ENCODE measurements at places on chromosomes 3 and 15.

- DNase-seq = no peak
Measured at GRCh38 chr3:127637546-127637945, 8.6 kb downstream of the PODXL2 start.

DNA sequence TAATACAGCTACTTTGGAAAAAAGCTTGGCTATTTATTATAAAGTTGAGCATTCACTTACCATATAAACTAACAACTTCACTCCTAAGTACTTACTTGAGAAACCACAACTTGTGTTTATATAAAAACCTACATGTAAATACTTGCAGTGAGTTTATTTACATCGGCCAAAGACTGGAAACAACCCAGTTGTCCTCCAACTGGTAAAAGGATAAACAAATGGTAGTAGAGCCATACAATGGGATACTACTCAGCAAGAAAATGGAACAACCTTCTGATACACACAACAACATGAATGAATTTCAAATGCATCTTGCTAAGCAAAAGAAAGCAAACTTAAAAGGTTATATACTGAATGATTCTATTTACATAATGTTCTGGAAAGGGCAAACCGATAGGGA, 63.7 kb downstream of the SLC7A14 start:
- no peak for DNase-seq

DNA sequence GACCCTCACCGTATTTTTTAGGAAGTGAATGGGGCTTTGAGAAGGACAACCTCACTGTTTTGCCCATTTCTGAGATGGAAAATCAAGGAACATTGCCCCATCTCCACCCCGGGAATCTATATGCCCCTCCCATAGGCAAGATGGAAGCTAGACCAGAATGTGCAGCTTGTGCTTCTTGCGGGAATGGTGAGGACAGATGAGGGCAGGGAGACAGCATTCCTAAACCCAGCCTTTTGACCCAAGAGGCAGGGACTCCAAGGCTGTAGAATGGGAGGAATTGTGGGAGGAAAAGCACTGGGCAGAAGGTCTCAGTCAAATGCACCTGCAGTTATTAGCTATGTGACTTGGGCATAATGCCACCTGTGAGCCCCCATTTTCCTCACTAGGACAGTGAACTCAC, 66.9 kb downstream of the SMAD3 start:
- DNase-seq = no peak

DNA sequence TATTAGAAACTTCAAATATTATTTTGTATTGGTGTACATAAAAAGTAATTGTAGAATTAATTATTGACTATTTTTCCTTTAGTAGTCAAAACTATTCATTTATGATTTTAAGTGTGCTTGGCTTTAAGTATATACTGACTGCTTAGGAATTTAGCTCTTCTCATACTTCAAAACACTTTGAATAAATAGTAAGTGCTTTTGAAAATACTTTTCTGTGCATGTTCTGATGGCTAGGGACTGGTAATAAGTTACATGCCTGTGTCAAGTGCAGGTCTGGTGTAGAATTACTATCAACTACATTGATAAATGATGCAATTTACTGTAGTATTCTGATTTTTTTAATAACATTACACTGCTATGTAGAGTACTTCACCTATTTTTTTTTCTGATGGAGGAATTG, 397.6 kb upstream of the SGO1 start:
- no peak for DNase-seq

DNA sequence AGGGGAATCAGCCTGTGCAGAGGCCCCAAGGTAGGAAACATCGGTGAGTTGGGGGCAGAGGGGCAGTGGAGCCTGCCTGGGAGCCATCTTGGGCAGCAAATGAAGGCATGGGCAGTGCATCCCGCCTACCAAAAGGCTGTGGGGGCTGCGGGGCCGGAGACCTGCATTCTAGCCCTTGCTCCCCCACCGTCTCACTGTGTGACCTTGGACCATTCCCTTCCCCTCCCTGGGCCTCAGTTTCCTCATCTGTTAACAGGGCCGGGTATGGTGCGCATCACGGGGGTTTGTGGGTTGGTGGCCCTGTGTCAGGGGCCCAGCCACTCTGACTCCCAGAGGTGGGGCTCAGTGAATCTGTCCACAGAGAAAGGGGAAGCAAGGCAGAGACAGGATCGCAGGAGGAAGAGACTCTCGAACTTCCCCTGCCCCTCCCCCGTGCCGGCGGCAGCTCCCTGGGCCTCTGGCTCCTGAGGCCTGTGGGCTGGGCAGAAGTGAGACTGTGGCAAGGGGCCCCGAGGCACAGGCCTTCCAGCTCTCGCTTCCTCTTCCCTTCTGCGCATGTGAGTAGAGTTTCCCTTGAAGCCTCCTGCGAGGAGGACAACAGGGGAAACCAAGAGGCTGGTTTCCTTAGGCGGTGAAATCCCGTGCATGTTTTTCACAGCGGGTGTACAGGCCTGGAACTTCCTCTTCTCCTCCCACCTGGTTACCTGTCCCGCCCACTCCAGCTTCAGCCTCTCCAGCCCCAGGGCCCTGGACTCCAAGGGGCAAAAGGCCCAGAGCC, 42.9 kb downstream of the IDH2 start:
- DNase-seq = peak; percentile 39

GRCh38 chr3:79973917-79974595, 206.3 kb upstream of the ROBO1 start:
- no peak for DNase-seq

GRCh38 chr3:34256021-34256420, 457.6 kb downstream of the PDCD6IP start:
- no peak for DNase-seq

DNA sequence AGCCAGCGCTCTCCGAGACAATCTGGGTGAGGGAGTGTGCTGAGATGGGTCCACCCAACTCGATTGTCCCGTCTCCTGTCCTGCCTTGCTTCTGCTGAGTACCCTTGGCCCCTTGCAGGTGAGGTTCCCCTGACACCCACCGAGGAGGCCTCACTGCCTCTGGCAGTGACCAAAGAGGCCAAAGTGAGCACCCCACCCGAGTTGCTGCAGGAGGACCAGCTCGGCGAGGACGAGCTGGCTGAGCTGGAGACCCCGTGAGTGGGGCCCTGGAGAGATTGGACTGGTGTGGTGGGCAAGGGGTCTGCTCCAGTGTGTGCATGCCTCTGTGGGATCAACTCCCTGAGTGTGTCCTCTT, 23.6 kb downstream of the NBEAL2 start:
- DNase-seq = no peak

GRCh38 chr3:134342259-134342658, 32.0 kb downstream of the AMOTL2 start:
- DNase-seq = no peak

DNA sequence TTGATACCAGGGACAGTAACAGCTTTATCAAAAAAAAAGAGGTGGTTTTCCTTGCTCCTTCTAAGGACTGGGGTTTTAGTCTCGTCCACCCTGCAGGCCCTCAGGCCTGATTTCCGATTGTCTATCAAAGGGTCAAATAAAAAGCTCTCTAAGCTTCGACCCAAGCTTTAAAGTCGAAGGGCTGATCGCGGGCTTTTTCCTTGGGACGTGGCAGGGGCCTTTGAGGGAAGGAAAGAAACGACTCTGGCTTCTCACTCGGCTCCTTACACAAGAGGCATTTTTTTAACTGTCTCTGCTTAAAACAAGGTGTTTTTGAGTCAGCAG, 354 bp upstream of the KLHL24 start:
- DNase-seq = no peak

DNA sequence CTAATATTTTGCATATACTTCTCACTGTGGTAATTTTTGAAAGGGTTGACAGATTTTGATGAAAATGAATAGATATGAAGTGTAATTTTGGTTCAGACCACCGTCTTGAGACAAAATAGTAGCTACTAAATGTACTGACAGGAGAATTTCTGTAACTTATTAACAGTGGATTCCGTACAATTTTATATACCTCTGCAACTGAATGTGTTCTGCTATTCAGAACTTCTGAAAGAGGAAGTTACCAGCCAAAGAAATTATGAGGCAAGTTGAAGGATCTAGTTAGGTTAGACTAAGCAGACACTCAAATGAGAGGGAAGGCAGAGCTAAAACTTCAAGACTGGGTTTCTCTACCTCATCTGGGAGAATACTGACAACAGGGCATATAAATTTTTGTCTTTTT, 29.4 kb downstream of the GAP43 start:
- DNase-seq = no peak

GRCh38 chr3:125332504-125332903, 42.6 kb downstream of the ZNF148 start:
- no peak for DNase-seq

DNA sequence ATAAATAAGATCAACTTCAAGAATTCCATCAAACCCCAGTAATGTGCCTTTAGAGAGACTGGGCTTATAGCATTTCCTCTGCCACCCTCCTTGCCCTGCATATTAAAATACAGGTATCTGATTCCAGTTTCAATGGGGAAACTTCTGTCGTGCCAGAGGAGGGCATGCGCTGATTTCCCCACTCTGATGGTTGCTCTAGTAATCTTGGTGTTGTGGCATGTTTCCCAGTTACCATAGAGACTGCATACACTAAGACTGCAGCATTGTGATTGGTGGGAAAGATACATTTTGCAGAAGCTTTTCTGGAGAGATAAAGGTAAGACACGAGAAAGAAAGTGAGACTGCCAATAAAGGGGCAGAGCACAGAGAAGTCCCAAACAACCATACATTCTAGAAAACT, 225.6 kb downstream of the TIGIT start:
- no peak for DNase-seq

- DNase-seq = no peak
Measured at GRCh38 chr15:57496946-57497869, 94.5 kb upstream of the MYZAP start.

DNA sequence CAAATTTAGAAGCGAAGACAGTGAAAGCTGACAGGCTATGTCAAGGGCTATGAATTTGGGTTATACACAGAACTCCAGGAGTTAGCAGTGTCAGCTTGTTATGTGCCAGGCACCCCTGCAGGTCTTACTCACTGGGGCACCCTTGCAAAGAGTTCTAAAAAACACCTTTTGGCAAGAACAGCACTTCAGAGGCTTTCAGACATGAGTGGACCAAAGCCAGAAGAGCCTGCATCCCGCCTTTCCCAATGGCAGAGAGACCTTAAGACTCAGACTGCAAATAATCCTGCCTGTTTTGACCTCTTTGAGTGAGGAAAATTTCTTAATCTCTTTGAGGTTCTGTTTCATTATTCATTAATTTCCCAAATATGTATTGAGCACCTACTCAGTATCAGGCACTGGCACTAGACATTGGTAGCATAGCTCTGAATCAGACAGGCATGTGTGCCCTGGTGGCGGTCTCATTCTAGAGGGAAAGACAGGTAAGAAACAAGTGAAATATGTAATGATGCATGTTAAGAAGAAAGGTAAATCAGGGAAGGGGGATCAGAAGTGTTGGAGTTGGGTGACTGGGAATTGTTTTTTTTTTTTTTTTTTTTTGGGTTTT, 280.0 kb downstream of the KBTBD8 start:
- no peak for DNase-seq

GRCh38 chr3:129673897-129674797, 67.7 kb upstream of the PLXND1 start:
- DNase-seq = no peak

DNA sequence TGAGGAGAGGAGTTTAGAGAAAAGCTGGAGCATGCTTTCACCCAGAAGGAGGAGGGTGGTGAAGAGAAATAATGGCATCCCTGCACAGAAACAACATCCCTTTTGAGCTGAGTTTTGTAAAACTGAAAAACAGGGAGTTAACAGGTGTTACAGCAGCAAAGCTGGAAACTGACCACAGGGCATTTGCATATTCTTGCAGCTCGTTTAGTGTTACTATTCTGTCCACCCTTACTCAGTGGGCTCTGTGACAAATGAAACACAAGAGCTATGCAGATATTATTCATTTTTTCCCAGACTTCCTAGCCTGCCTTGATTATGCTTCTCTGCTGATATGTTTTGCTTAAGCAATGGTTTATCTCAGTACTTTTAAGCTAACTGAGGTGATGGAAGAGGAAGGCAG, 272.0 kb downstream of the NEK10 start:
- no peak for DNase-seq

DNA sequence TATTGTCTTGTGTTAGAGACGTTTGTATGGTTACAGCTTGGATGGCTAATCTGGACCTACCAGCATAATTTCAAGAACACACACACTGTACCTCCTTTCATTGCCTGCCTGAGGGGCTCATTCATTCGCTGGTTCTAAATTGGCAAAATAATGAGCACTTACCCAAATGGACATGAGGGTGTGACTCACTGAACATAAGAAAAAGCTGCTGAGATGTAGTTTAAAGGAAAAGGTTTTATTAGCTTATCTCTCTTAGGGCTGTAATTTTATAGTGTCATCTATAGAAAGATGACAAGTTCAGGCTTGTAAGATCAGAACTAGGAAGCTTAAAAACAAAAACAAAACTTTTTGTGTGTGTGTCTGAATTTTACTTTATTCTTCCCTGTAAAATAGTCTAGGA, 120.7 kb upstream of the WNT7A start:
- no peak for DNase-seq

DNA sequence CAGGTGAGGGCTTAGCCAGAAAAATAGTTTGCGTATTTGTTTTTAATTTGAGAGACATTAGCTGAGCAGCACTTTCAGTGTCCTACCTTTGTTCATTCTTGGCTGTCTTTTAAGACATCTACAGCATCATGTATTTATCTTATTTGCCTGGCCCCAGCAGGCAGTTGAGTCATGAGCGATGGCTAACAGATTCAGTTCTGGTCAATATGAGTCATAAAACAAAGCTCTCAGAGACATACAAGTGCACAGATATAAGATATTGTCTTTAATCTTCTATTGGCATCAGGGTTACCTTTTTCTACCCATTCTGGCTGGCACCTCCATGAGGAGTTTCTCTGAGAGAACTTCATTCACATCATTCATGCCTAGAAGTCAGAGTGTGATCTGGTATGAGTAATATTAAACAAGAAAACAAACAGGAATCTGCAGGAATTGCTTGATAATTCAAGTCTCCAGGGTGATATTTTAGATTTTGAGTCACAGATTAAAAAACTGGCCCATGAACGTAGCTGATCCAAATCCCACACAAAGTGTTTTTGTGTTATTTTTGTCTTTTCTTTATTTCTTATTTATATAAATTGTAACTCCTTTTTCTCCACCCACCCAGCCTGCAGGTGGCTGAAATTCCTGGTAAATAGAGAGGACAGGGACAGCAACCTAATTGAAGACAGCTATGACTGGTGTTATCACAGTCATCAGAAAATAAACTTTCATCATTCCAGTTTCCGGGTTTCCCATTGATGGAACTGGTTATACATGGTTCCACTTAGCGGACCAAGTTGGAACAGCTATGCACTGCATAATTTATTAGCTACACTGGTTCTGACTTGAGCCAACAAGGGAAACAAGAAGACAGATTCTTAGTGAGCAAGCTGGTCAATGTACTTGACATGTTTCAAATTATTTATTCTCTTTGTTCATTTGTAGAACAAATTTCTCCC, 47.3 kb downstream of the PLSCR2 start:
- DNase-seq = no peak

DNA sequence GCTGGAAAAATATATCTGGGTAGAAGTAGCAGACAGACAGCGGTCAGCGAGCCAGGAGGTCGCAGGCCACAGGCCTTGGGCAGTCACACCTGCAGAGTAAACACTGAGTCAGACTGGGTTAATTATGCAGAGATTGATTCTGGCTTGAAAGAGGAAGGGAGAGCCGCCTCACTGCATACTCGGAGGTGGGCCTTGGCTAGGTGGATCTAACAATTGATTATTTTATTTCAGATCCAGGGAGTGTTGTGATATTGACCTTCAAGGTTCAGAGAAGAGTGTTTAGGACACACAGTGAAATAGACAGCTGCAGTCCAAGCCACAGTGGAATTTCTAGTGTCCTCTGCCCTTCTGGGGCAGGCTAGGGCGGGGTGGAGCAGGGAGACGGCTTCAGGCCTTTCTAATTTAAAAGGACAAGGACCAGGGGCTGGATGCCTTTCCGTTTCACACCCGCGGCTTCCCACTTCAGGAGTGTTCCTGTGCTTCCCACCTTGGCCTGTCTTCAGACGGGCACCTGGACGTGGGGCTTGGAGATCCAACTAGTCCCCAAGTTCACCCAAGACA, 237.3 kb downstream of the XXYLT1 start:
- no peak for DNase-seq
